NCI-H460 (cell line): ENCODE measurements at places on chromosomes 1 and 21.

DNA sequence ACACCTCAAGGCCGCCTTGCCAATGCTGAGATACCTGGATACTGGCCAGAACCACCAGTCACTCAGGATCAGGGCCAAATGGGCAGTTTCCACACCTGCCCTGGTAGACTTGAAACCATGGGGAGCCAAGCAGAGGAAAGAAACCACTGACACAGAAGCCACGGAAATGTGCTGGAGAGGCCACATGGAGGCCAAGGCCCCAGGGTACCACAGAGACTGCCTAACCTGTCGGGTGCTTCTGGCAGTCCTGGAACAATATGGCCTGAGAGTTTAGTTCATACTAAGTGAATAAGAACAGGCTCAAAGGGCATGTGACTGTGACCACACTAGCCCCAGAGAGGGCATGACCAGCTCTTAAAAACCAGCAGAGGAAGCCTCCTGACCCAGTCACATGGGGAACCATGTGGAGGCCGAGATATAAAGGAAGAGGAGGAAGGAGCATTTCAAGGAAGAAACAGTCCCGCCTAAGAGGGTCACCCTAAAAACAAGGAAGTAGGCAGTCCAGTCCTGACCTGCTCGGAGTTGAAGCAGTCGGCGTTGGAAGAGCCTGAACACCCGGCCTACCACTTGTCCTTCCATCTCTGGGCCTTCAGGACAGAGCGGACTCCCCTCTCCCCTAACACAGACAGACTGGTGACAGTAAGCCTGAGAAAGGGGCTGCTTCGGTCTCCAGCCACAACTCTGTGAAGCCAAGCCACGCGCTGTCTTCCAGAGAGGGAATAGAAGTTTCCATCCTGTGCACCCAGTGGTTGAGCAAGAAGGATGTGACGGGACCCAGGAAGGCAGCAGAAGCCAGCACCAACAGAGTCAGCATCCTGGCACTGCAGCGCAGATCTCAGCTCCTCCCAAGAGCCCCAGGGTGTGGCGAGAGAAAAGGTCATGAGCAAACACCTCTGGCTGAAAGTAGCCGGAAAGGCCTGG, at the start of gene DENND2D:
Gene DENND2D (minus strand): TSS at position 766 of the 921 bp plus-strand sequence. CDS start 187 bp downstream, at position 579.
- DNase-seq, result no peak

GRCh38 chr1:220925707-220926106, 46.5 kb downstream of the HLX start:
- DNase-seq, result peak; percentile 9

DNA sequence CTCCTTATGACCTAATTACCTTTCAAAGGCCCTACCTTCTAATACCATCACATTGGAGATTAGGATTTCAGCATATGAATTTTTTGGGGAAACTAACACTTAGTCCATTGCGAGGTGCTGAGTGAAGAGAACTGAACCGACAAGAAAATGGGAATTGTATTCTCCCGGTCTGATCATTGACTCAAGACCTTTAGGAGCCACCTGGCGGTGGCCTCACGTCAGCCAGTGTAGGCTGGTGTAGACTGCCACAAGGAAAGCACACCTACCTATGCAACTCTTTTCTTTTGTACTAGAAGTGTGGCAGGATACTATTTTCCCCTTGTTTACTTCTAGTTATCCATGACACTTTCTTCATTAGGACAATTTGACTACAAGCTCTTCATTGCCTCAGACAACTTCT, 333.5 kb upstream of the B3GALT2 start:
- no peak for DNase-seq

DNA sequence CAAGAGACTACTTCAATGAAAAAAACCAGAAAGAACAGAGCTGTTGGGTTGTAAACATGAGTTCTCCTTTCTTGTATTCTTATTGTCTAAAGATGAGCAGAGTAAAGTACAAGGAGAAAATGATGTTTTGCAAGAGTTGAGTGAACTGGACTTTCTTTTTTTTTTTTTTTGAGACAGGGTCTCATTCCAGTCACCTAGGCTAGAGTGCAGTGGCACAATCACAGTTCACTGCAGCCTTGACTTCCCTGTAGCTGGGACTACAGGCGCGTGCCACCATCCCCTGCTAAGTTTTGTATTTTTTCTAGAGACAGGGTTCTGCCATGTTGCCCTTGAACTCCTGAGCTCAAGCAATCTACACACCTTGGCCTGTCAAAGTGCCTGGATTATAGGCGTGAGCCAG, 7.1 kb upstream of the IVNS1ABP start:
- no peak for DNase-seq

DNA sequence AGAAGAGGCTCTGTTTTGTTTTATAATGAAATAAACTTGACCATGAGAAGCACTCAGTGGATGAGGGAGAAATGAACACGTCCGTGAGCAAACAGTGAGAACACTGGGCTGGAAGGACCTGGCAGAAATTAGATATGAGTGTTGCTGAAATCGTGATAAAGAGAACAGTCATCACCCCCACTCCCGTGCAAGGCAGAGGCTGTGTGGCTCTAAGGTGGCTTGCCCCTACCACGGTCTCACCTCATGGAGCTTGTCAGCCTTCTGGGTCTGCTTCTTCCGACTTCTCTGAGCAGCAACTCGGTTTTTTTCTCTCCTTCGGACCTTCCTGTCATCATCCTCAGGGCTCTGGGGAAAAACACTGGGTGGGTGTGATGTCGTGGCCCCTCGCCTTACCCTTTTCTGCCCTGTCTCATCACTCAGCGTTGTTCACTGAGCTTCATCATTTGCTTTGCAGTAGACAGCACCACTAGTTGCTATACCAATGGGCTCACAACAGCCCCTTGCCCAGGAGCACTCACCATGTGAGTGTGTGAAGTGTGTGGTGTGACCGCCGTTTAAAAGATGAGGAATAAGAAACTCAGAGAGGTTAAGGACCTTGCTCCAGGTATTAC, 2.8 kb downstream of the BATF3 start:
- DNase-seq, result no peak
